ENCODE measurements at places on chromosomes 4 and X.

- no peak for DNase-seq
These were observed 7.8 kb upstream of the WDR1 start for GRCh38 chr4:10124167-10124930.

DNA sequence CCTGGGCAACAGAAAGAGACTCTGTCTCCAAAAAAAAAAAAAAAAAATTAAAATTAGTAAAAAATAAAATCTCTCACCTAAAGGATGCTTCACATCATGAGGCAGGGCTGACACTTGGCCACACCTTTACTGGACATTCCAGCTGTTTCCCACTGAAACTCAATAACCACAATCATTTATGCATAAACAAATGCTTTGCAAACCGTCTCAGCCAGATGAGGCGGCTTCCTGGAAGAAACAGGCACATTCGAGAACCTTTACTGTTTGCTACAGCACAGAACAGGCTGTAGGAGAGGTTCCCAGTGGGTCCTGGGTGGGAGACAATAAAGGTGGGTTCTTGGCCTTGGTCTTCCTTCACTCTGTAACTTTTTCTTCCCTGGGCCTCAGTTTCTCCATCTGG is 10.9 kb upstream of the TBC1D14 start:
- DNase-seq: no peak

GRCh38 chrX:111041018-111041462 is 55.0 kb upstream of the PAK3 start:
- DNase-seq: peak; percentile 9

DNA sequence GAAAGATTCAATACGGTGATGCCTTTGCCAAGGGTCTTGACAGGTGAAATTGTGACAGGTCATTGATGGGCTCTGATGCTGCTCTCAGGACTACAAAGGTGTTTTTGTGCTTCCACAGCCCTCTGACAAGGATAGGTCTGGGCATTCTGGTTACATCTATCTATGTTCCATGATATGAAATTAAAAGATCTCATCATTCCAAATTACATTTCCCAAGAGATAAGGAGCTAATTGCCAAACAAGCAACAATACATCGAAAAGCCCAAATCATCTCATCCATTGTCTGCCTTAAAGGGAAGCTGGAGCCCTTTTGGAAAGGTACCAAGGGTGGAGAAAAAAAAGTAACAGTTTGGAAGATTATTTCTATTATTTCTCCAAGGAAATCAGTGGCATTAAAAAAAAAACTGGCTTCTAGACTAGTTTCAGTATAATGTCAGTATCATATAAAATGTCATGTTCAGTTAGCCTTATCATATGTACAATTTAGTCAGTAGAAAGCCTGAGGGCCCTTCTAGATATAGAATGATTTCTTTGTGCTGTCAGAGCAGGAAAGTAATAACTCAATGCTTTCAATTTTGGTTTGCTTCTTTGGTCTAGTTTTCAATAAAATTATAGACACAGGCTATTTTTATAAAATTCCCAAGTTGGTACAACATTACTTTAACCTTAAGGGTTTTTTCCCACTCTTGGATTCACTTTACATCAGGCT is 224.5 kb upstream of the GPRIN3 start:
- no peak for DNase-seq

Data from neural progenitor cell (in vitro differentiated cells).